Activated CD4-positive, alpha-beta T cell treated with anti-CD3 and anti-CD28 coated beads, Interleukin-2, Interleukin-4, amounts not matched to agents 100 ng/mL and 50 ng/mL, durations not matched to agents 16 hours and 8 hours (primary cell): ENCODE measurements at places on chromosomes 13 and 19.

DNA sequence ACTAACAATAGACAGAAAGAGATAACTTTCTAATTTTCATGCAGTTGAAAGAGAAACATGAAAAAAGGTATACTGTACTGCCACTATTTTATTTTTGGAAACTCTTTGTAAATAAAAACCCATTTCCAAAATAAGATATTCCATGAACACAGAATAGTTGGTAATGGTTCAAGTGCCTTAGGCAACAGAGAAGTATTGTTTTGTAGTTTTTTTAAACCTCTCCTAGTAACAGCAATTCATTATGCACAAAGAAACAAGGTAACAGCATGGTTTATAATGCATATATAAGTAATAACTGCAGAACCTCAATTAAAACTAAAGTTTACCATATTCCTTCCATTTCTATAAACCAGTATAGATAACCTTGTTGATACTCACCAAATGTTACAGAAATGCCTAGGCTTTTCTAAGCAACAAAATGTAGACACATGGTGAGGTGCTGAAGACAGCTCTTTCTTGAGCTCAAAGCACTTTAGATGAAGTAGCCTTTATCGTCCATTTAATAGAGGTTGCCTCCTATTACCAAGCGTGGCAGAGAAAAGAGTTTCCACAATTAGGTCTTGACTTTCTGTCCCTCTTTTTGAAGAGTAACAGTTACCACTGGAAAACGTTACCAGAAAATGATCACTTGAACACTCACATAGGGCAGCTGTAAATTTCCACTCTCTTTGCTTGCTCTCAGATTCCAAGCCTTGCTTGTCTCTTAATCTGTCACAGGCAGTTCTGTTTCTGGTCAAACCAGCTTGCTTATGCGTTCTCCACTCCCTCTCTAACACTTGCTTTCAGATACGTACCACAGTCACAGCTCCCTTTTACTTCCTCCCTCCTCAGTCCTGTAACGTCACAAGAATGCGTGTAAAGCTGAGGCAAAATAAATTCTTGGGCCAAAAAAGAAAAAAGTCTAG, 42.9 kb downstream of the CAB39L start:
- no peak for DNase-seq

DNA sequence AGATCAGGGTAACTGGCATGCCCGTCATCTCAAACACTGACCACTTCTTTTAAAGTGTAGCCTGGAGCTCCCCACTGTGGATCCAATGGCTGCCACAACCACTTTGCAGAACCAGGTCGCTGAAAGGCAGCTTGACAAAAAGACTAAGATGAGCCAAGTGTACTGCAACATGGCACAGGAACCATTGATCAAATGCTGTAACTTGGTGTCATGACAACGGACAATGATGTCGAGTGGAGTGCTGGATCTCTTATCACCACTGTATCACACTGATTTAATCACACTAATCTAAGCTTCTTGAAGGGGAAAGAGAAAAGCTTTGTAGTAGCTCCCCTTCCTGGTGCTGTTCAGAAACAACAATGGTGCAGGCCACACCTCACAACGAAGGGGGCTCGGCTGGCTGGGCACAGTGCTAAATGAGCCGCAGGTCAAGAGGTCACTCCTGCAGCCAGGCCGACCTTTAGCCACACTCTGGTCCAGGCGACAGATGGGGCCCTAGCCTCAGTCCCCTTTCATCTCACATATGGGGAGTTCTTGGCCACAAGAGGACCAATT, 2.2 kb upstream of the TNFRSF19 start:
- no peak for DNase-seq

DNA sequence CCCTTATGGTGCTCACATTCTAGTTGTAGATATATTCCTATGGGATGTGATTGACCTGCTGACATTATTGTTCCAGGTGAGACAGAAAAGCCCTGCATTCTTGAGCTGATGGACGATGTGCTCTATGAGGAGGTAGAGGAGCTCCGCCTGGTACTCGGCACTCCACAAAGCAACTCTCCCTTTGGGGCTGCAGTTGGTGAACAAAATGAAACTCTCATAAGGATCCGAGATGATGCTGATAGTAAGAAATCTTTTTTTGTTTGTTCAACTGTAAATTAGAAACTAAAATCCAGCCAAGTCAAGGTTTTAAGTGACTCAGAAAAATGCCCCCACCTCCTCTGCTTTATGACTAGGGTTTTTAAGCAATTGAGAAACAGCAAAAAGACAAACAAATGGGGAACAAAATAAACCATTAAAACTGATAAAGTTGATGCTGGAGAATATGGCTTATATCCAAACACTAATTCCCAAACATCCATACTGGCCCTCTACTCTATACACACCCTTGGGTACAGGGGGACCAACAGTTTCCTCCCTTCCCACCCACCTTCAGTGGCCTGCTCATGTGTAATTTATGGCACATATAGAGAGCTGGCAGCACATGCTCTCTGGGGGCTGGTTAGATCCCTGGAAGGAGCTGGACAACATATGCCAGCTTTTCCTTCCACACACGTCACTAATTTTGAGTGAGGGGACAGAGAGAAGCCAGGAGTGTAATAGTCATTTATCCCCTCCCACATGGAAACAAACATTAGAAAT, 139.6 kb downstream of the STOML3 start:
- no peak for DNase-seq

DNA sequence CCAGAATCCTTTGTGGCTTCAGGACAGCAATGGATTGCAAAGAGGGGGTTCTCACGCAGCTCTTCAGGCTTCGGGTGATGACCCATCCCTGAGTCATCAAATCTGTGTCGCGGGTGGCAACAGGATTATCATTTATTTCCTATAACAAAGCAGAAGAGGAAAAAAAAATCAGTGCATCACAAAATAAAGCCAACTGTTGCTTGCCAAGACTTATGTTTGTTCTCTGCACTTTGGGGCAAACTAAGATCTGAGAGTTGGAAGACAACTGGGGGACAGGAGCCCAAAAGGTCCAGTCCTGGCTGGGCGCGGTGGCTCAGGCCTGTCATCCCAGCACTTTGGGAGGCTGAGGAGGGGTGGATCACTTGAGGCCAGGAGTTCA, 6.4 kb downstream of the GNA15 start:
- DNase-seq: peak; percentile 34

GRCh38 chr13:71291842-71292146, 575.2 kb downstream of the DACH1 start:
- no peak for DNase-seq
